ENCODE measurements at places on chromosomes 11 and 22.

- DNase-seq: no peak
These were observed 259.2 kb downstream of the JRKL start for GRCh38 chr11:96648991-96649390.

GRCh38 chr11:93817426-93818348 is 32.7 kb downstream of the VSTM5 start:
- no peak for DNase-seq

GRCh38 chr11:35321532-35322317 is 97.6 kb downstream of the SLC1A2 start:
- no peak for DNase-seq

DNA sequence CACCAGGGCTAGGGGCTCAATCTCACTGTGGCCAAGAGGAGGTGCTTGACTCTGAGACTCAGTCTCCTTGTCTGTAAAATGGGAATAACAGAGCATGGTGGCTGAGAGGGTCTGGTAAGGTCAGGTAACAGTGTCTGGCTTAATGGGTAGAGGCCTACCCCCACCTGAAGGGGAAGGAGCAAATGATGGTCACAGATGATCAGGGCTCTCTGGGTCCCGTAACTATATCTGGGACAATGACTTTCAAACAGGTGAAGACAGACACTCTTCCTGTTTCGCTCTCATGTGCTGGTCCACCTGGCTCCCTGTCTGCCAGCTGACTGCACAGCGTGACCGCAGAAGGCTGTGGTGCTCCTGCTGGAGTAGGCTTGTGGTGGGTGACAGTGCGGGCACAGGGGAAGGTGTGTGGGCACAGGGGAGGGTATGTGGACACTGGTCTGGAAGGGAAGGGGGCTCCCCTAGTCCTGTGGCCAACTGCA is 4.0 kb downstream of the A4GALT start:
- DNase-seq: no peak

DNA sequence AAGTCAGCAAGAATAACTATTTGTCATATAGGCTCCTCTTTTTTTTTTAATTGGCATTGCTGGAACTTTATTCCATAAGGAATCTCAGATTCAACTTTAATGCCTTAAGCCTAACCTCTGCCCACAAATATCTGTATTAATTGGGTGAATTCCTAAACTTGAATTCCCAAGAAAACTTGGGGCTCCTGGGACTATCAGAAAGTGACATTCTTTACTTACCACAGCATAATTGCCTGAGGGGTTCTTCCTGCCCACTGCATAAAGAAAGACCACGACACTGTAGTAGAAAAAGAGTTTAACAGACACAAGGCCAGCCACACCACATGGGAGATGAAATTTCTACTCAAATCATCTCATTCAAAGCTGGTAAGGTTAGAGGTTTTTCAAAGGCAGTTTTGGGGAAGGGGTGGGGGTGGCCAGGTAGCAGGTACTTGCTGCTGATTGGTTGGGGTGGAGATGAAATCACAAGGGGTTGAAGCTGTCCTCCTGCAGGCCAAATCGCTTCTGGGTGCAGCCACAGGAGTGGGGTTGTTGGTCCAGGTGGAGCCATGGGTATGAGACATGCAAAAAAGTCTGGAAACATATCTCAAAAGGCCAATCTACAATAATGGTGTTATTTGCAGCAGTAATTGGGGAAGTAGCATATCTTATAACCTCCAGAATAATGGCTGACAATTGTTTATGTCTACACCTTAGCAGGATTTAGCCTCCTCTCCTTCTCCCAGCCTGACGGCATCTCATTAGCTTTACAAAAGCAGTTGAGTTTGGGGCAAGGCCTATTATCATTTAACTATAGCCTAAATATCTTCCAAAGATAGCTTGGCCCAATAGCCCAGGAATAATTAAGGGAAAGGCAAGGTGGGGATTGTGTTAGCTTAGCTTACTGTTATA is 4.8 kb upstream of the NLRP10 start:
- DNase-seq: no peak

- DNase-seq: no peak
These were observed at the start of gene CASP12 for GRCh38 chr11:104897891-104898684. TSS of gene CASP12 (minus strand) at chr11:104898460.

DNA sequence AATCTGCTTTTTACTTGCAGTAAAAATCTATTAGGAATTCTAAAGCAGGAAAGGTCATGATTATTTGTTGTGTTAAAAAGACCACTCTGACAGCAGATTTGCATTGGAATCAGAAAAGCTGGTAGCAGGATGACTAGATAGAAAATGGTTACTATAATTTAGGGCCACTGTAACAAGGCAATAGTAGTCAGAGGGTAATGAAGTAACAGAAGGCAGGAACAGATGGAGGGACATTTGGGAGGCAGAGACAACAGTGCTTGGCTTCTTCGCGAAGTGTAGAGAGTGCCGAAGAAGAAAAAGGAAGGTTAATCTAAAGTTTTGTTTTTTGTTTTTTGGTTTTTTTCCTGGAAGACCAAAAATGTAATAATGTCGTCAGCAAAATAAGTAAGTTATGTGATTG is 129.8 kb upstream of the SLC5A12 start:
- DNase-seq: no peak

GRCh38 chr11:93850594-93851018 is at the start of gene VSTM5:
TSS of gene VSTM5 (minus strand) at chr11:93850618. CDS start at chr11:93850502, 116 bp downstream.
- DNase-seq: no peak

Measured in stimulated activated CD4-positive, alpha-beta T cell treated with anti-CD3 and anti-CD28 coated beads, Interleukin-15, amount 100 ng/mL, for 24 hours (primary cell).